ENCODE measurements at places on chromosomes 2 and 18.

GRCh38 chr2:232697807-232698110 lies 628 bp downstream of the GIGYF2 start:
- DNase-seq, result no peak

GRCh38 chr2:224127871-224128501 lies 88.9 kb upstream of the SERPINE2 start:
- DNase-seq, result no peak

GRCh38 chr2:47028846-47029560 lies 113.4 kb upstream of the MCFD2 start:
- DNase-seq, result no peak

- DNase-seq, result no peak
Measured at GRCh38 chr2:54603357-54603756, 120.1 kb upstream of the EML6 start.

- no peak for DNase-seq
Measured at GRCh38 chr18:22439447-22439846, 21.7 kb upstream of the CTAGE1 start.

DNA sequence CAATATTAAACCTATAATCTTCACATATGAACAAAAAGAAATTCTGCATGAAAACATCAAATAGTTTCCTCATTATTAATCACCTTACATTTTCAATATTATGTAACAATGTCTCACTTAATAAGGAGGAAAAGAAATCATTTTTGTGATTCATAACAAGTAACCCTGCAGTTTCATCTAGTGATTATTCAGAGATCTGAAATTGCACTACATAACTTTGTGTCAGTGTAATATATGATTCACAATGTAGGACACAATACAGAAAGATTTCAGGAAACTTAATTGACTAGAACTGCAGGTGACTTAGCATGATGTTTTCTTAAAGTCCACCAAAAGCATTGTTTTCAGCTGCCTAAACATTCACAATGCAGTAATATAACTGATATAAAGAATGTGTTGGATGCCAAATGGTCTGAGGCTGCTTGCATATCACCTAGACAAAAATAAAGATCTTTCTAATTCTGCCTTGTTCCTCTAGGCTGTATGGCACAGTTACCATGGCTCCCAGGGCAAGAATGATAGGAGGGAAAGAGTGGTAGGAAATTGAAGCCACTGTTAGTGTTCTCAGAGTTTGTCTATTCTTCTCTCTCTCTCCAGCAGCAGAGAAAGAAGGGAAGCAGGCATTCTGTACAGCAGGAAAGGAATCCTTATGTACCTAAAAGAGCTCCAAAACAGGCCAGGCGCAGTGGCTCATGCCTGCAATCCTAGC lies 366.6 kb downstream of the FSIP2 start:
- DNase-seq, result no peak

All from CD4-positive, alpha-beta T cell treated with Interleukin-2 at 100 ng/mL for 4 hours (primary cell).